Kasumi-1 (cell line): ENCODE measurements at places on chromosomes 6 and 20.

GRCh38 chr20:64242003-64242796 lies 13.3 kb upstream of the PCMTD2 start:
- DNase-seq, result no peak

DNA sequence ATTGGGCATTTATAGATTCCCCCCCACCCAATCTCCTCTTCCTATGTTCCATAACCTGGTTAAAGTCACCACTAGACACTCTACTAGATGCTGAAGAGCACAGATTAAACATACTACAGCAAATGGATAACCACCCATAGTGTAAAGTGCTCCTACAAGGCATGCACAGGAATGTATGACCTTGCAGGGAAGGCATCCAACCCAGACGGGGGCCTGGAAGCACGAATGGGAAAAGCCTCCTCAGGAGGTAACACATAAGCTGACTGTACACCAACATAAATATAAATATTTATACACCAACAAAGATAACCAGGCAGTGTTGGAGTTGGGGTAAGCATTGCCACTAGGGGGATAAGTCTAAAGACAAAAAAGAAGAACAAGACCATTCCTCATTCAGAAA lies 691.7 kb downstream of the GRIK2 start:
- DNase-seq, result no peak

- DNase-seq, result peak; percentile 70
These were observed 10.2 kb downstream of the CASS4 start for GRCh38 chr20:56422076-56422823.

DNA sequence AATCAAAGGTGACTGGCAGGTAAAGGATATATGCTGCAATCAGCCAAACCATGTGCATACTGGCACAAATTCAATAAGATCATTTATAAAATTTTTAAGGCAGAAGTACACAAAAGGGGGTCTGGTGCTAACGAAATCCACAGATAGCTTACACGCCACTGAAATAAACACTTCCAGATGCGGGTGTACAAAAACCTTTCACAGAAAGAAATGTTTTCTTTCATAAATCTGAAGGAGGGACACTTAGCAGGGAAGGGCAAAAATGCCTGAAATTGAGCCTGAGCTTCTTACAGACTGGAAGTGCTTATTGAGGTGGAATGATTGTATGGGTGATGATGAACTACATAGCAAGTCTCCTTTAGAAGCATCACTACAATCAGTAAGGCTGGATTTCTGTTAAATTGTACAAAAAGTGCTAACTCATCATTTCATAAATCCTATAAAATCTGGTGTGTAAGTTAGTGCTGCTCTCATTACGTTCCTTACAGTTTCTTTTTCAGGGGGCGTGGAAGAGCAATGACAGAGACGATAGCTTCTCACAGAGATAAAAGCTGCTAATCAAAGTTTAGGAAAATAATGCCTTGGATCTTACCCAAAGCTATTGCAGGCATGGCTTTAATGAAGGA lies 409.3 kb upstream of the RUNX2 start:
- DNase-seq, result no peak

GRCh38 chr6:12815884-12816600 lies 99.5 kb downstream of the PHACTR1 start:
- no peak for DNase-seq

GRCh38 chr6:36478051-36478526 lies 35.3 kb downstream of the KCTD20 start:
- DNase-seq, result peak; percentile 86

DNA sequence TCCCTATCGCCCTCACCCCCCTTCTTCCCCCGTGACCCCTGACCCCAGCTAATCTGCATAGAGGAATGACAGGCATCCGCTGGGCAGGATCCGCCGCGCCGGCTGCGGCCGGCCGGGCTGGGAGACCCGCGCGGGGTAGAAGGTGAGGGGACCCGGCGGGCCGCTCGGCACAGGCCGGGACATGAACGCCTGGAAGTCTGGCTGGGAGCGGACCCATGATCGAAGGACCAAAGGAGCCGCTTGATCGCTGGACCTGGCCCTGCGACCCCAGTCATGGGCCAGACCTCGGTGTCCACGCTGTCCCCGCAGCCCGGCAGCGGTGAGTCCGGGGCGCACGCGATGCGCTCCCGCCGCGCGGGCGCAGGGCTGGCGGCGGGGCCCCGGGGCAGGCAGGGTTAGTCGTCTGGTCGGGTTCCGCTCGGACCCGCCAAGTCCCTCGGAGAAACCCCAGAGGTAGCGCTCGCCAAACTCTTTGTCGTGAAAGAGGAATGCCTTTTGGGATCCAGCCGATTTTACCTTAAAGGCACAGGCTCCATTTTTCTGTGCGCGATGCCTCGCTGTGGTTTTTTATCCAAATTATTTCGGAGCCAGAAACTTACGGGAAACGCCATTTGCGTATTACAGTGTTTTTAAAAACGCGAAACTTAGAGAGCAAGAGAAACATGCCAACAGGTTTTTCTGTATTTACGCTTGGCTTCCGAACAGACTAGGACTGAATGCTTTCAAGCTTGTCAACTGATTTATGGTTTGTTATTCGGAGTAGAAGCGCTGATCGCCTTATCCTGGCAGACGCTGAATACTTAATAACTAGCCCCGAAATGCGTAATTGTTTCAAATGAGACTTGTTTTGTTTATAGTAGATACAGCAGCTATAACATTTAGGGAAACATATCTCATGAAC lies at the start of gene PHACTR2:
Gene PHACTR2 (plus strand): TSS at position 75 of the 901 bp plus-strand sequence. CDS start 199 bp downstream, at position 274.
- peak; percentile 42 for DNase-seq

- DNase-seq, result no peak
These were observed 6.4 kb downstream of the TIAM2 start for GRCh38 chr6:155001482-155001881.

DNA sequence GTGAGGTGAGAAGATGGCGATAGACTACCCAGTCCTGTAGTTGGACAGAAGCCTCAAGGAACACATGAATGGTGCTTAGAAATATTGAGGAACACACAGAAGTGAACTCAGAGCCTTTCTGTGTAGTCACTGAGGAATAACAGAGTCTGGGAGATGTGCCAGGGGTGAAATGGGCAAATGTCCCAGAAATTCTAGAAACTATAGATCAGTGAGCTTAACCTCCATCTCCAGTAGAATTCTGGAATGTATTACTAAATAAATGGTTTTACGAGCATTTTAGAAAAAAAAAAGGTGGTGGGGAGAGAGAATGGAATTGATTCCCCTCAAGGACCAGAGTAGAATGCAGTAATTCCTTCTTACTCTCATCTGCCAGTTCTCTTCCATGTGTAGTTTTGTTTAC lies 380.0 kb downstream of the LMBRD1 start:
- no peak for DNase-seq

DNA sequence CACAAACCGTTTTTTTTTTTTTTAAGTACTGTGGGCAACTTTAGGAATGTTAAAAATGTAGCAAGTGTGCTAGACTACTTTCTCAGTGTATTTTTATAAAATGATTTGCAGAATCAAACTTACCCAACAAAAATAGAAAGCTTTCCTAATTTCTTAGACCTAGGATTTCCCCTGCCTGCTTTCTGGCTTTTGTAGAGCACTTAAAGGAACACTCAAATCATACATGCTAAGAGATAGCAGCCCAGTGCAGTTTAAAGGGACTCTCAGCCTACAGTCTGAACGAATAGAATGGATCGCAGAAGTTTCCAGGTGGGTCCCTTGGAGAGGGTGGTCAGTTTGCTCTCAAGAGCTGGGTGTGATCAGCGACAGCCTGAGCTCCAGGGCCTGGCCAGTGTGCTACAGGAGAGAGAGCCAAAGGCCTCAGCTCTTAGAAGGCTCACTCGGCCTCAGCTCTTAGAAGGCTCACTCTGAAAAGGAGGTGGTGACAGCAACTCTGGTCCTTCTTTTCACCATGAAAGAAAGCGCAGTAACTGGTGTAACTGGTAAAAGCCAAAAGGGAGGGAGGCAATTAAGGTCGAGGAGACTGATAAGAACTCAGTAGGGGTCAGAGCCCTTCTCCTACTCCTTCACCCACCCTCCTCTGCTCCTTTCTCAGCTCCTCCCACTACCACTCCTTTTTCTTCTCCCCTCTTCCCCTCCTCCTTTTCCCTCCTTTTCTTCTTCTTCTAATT lies 142.4 kb downstream of the ZFP64 start:
- DNase-seq, result no peak

DNA sequence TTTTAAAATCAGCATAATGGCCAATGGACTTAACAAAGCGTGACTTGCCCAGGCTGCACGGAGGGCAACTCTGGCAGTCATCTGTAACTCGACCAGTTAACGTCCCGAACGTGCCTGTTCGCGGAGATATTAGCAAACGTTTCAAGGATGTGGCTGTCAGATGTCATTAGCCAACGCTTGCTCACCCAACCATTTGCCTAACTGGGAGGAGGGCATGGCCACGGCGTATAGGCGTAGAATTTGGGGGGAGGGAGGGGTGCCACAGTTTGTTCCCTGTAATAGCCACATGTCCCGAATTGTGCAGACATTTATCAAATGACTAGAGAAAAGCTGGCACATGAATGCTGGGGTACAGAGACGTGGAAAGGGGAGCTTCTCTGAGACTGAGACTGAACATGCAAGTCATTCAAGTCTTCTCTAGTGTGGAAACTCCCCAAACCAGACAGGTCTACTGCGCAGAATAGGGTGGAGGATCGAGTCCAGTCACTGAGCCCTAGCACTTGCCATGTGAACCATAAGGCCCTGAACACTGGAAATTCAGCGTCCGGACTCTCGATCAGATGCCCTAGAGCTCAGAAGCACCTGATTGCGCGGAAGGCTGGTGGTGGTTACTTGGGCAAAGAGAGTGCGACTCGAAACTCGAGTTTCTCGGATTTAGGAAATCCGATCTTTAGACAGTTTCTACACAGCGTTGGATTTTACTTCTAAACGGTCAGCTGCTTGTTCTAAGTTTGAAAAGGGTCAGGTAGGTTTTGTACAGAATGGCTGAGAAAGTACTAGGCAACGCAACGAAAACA lies 32.6 kb downstream of the TFAP2B start:
- no peak for DNase-seq
